Activated naive CD8-positive, alpha-beta T cell treated with anti-CD3 and anti-CD28 coated beads, Interleukin-2, amount 50 U/mL, for 24 hours (primary cell): ENCODE measurements at places on chromosomes 11 and 22.

DNA sequence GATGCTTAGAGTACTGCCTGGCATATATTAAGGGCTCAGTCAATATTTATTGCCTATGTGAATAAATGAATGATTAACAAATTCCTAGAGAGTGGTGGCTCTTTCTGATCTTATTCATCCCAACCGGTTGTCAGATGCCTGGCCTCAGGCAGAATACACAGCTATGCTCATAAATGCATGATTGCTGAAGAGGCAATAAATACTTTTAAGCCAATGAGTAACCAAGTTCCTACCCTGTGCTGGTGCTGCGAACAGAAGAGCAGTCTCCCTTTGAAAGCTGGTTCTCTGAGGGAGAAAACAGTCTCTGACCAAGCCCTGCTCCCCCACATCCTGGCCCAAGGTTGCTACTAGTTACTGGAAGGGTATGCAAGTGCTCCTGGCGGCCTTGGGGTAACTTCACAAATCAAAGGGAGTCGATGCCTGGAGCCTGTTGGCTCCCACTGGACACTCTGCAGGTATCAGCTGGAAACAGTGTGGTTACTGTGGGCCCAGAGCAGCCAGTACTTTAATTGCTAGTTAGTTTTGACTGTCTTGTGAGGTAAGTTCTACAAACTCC is 2.8 kb downstream of the USH1C start:
- no peak for DNase-seq

- DNase-seq = no peak
Measured at GRCh38 chr11:67371189-67371910, 2.0 kb downstream of the CLCF1 start.

DNA sequence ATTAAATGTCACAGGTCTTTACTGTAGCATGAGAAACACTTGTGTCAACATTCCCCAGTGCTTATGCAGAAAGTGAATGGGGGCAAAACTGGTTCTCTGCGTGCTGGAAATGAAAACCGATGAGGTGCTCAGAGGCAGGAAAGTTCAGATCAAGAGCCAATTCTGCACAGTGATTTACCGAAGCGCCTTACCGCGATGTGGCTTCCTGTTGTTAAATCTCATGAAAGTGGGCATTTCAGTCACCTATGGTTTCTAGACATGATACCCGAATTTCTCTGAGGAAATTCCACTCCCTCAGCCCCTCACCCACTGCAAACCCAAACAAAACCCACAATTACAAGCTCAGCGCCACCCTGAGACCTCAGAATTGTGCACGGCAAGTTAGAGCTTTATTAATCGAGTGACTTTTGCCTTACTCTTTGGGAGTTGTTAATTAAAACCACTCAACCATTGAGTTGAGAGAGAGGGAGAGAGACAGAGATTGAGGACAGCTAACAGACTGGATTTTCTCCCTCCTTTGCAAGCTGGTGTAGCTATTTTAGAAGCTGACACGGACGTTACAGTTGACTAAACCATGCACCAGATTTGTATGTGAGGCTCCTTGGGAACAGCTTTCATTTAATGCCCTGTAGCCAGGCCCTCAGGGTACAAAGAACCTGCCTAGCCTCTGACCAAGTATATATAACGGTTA is 196.4 kb downstream of the DBX1 start:
- peak; percentile 15 for DNase-seq

GRCh38 chr22:32600147-32600546 is 125.5 kb downstream of the FBXO7 start:
- no peak for DNase-seq

GRCh38 chr11:6943131-6943530 is 16.9 kb downstream of the ZNF215 start:
- DNase-seq = no peak
